Activated gamma-delta T cell treated with Interleukin-2 at 50 U/mL for 16 hours (primary cell): ENCODE measurements at places on chromosomes 7 and 10.

GRCh38 chr7:142556740-142557139 lies 192.5 kb upstream of the PRSS1 start:
- DNase-seq = no peak

DNA sequence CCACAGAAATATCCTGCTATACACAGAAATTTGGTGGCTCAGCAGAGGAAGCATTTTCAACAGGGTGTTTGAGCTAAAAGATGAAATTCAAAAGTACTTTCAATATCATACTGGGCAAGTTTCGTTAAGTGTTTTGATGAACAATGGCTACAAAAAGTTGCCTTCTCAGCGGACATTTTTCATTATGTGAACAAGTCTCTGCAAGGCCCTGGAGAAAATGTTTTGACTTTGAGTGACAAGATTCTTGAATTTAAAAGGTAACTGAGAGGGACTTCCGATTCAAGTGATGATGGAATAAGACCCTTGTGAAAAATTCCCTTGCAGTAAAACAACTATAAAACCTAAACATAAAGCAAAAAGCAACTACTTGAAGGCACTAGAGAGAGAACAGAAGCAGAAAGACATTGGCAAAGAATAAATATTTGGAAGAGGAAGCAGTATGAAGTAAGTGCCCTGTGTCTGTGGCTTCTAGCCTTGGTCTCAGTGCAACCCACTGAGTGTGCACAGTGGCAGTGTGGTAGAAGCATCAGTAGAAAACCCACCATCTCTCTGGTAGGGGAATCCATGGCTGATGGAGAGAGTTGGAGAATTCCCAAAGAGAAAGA lies 62.5 kb upstream of the NAMPT start:
- no peak for DNase-seq

- no peak for DNase-seq
These were observed 219.6 kb downstream of the ARHGAP12 start for GRCh38 chr10:31709028-31709427.

DNA sequence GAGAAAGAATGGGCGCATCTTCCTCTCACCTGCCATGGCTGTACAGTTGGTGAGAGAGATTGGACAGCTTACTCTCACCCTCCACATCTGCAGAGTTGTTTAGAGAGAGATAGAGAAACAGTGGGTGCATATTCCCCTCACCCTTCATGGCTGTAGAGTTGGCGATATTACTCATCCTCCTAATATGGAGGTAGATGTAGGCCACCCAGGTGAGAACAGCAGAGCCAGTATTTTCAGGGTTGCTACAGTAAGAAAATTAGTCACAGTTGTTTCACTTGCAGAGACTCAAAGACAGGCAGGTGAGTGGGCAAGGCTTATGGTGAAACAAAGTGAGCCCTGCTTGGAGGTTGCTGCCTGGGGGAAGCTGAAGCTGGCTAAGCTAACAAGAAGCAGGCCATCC lies 65.0 kb upstream of the PFKP start:
- no peak for DNase-seq

- no peak for DNase-seq
These were observed 1053.3 kb downstream of the SORCS1 start for GRCh38 chr10:106111246-106111645.

- DNase-seq = no peak
These were observed 1195.7 kb upstream of the SORCS1 start for GRCh38 chr10:108360187-108360586.

- no peak for DNase-seq
These were observed 126.5 kb upstream of the CHRM2 start for GRCh38 chr7:136741941-136742340.

DNA sequence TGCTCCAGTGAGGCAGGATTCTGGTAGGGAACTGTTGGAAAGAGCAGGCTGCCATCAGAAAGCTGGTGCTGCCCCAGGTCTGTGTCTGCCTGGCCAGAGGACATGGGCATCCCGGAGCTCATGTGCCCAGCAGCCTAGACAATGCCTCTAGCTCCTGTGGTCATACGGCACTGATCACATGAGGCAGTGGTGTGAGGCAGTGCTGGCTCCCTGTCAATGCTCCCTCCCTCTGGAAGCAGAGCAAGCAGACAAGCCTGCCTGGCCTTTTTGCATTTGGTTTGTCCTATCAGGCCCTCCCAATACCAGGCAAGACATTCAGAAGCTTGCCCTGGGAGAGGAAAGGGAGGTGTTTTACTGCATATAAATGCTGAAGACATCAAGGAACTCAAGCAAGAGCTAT lies 19.5 kb upstream of the MMP21 start:
- no peak for DNase-seq

DNA sequence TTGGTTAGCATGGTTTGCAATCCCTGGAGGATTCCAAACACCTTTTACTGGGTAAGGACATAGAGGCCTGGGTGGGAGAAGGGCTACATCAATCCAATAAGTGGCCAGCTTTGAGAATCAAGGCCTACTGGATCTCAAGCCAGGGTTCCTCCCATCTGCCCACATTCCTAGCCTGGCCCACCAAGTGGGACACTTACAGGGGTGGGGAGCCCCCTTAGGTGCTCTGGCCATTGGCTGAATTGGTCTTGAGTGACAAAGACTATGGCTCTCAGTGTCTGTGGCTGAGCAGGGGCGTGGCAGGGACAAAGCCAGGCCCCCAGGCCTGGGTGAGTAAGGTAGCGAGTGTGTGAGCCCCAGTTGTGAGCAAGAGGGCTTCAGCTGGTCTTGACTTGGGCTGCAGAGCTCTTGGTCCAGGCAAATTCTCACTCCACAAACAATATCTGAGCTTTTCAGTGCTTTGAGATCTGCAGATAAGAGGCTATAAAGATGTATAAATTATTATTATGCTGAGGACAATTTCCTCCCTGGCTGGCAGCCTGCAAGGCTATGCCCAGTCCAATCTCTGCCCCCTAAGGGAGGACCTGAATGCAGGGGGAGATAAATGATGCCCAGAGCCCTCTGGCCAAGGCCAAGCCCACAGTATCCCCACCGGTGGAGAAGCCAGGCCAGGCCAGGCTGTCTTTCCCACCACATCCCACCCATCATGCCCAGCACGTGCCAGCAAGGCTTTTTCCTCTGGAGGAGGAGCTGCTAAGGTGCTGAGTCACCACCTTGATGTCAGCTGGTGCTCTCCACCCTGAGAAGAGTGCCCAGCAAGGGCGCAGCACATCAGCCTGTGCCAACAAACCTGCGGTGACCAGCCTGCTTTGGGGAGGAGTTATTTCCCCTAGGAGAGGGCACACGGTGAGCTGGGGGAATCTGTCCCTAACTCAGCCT lies 80.7 kb upstream of the DUSP5 start:
- DNase-seq = no peak

GRCh38 chr10:17854044-17854652 lies 45.0 kb downstream of the MRC1 start:
- DNase-seq = no peak

DNA sequence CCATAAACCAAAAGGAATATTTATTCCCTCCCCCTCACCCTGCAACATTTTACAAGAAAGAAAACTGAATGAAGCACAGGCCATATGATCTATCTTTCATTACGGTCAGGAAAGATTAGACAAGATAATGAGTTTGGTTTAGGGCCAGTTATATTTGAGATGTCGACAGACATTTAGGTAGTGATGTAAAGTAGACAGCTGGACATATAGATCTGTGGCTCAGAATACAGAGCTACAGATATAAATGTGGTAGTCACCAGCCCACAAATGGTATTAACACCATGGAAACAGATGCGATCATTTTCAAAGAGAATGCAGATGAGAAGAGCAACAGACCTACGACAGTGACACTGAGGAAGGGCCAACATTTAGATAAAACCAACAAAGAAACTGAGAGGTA lies 142.5 kb downstream of the SRPK2 start:
- DNase-seq = no peak

DNA sequence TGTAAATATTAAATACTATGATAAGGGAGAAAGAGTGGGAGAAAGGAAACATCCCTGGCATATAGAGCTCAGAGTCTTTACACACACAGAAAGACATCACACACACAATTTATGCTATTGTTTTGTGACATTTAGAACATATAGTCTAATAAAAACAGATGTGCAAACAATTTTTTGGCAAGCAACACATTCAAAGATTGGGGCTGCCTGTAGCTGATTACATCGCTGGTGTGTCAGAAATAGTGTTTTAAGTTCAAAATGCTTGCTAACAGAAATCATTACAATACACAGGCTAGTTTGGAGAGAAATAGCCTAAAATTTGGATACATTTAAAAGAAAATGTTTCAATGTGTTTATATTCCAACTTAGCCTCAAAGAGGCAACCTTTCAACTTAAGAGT lies 256.7 kb upstream of the NPVF start:
- no peak for DNase-seq

DNA sequence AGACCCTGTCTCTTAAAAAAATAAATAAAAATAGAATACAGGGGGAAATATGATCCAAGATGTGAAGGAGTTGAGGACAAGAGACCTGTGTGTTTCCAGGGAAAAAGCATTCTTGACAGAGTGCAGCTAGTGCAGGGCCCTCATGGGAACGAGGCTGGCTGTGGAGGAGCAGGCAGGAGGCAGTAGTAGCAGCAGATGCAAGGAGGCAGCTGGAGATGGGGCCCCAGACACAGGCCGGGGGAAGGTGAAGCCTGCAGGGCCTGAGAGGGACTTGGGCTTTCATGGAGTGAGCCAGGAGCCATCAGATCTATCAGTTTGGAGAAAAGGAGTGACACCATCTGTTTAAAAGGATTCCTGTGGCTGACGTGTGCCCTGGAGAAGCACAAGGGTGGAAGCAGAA lies 71.4 kb upstream of the ZNF438 start:
- no peak for DNase-seq

GRCh38 chr10:126124668-126125349 lies 228.4 kb downstream of the FANK1 start:
- no peak for DNase-seq
